ENCODE measurements at places on chromosomes 1 and 21.
A peak's percentile ranks its signal among the peaks of the same experiment; 100 is the strongest.

DNA sequence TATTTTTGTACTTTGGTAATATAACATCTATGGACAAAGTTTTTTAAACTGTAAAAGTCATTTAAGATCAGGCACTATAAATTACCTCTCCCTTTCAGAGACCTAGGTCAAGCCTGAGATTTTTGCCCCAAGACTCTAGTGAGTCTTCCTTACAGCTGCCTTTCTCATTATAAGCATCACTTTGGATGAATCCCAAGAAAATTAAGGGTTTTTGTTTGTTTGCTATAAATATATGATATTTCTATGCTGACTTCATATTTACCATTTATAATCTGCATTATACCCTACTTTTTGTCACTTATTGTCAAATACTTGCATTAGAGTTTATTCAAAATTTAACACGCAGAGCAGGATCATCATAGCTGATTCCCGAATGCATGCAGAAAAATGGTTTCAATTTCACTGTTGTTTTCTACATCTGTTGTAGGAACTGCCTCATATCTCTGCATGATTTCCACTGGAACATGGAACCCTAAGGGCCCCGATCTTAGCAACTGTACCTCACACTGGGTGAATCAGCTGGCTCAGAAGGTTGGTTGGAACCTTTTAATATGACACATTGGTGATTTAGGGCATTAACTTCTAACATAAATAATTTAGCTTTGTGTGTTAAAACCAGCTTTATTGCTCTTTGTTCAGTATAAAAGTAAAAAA lies 150.0 kb downstream of the ADGRL2 start:
- no peak for DNase-seq

DNA sequence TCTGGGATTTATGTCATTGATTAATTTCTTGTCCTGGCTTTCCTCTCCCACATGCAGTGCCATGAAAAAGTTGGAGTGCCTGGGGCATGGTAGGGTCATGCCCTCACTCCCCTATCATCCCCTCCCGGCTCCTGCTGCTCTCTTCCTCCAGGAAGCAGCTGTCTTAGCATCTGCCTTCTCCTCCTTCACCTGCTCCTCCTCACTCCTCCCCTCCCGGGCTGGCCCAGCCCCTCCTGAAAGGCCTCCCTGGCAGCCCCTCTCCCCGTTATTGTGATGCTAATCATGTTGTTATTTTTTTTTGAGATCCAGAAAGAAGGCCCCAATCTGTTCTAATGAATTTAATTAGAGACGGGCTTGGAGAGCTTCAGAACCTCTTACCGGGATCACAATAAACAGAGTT lies 36.3 kb upstream of the NFASC start:
- no peak for DNase-seq

- no peak for DNase-seq
These were observed 2.9 kb downstream of the CRYZ start for GRCh38 chr1:74729741-74730478.

DNA sequence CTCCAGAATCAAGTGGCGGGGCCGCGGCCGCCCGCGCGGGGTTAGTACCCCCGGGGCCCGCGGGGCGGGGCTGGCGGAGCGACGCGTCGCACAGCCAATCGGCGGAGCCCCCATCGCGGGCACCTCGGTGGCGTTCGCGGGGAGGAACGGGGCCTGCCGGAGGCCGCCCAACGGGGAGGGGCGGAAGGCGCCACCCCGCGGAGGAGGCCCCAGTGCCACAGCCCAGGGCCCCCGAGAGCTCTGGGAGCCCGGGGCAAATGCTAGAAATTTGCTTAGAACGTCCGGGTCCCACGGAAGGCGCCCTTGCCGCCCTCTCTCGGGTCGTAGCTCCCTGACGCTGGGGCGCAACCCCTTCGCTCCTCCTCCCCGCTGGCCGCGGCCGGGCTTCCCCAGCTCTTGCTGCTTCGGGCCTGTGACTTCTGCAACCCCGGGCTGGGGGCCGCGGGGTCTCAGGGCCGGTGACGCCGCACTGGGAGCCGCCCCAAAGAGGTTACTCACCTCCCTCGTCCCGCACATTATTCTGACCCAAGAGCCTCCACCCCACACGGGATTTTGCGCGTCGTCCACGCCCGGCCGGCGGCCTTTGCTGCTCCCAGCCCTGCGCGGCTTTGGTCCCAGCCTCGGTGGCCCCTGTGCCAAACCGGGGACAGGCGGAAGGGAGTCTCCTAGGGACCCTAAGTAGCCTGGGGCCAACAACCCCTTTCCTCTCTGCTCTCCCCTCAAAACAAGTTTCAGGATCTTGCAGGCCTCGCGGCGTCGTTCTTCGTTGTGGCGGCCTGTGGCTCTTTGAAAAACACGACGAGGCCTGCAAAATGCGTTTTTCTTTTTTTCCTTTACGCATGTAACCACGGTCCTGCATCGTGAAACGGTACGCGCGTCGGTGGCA lies at the start of gene RUNX3:
TSS of gene RUNX3 (minus strand) at position 17 of the 886 bp plus-strand sequence. CDS start 408 bp downstream, outside the sequence.
- peak; percentile 81 for DNase-seq

- DNase-seq, result no peak
These were observed 410.7 kb downstream of the SMYD3 start for GRCh38 chr1:246096356-246096755.

DNA sequence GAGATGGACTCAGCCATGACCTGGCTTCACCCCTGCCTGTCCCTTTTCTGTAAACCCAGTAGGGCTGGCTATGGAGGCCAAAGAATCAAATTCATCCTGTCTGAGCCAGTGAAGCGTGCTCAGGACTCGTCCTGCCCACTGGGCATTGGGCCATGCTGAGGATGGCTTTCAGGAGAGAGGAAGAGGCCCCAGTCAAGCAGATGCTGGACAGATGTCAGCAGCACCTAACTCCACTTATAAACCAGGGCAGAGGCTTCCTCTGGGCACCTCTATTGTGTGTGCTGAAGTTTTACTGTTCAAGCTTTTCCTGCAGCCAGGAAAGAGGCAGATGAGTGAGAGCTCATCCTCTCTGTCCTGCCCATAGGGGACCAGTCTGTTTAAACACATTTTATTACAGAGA lies 97.4 kb upstream of the GCLM start:
- DNase-seq, result no peak

DNA sequence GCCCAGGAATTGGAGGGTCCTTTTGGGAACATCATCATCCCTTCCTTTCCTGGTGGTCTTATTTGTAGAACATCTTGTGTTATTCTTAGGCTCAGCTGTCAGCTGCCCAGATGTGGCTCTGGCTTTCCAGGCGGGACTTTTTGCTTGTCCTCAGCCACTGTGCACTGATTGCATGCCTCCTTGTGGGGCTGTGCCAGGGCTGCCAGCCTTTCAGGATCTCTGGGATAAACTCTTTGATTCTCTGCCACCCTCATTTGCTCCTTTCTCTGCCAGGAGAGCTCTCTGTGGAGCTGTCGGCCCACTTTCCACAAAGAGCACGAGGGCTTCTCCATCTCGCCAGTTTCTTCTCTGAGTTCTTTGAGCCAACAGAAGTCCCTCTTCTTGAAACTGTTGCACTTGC lies 63.1 kb downstream of the PTPRU start:
- no peak for DNase-seq

DNA sequence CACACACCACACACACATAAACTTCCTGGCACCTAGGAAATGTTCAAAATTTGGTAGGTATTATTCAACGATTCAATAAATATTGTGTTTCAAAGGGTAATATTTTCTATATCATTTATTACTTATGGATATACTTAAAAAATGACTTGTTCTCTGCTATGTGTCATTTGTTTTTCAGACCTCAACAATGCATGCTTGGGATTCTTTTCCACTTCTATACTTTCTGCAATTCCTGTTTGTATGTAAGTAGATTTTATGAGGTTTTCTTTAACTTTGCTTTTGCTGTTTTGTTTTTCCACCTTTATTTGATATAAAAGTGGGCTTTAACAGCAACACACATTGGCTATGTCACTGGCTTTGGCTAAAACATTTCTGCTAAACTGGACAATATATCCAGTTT lies 3.5 kb downstream of the CEP170 start:
- no peak for DNase-seq

GRCh38 chr1:205477759-205478247 lies 22.0 kb upstream of the BLACAT1 start:
- peak; percentile 73 for DNase-seq

DNA sequence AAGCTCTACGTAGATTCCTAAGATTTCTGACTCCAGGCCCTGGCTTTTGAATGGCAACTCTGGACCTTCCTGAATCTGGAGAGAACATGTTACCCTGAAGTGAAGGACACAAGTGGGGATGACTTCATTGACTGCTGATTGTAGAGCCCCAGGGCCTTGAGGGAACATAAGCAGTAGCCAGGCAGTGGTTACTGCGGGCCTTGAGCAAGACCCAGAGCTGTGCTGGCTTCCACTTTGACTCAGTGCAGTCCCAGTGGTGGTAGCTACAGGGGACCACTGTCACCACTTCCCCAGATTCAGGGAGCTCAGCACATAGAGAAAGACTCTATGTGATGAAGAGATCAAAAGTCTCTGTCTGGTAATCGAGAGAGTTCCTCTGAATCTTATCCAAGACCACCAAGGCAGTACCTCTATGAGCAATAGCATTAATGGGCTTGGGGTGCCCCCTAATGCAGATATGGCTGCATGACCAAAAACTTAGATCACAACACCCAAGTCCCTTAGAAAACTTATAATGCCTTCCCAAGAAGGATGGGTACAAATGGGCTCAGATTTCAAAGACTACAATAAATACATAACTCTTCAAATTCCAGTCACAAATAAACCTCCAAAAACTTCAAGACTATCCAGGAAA lies 1278.3 kb downstream of the AMY1C start:
- DNase-seq, result no peak

DNA sequence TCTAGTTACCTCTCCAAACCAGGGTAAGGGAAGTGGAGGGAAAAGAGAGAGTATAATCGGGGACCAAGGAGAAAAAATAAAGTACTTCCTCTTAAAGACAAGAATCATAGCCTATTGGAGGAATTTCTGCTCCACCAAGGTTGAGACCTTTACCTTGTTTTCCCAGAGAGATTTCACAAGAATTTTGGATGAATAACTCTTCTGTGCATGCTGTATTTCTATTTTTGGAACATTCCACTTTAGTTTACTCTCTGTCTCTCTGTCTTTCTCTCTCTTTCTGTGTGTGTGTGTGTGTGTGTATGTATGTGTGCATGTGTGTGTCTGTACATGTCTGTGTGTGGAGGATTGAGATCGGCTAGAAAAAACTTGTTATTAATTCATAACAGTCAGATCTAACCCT lies 318.4 kb upstream of the RGS18 start:
- no peak for DNase-seq

GRCh38 chr1:239858529-239858928 lies 233.2 kb upstream of the FMN2 start:
- no peak for DNase-seq

GRCh38 chr1:24203404-24203803 lies 16.3 kb upstream of the IFNLR1 start:
- no peak for DNase-seq

GRCh38 chr1:222904451-222904850 lies 89.6 kb downstream of the DISP1 start:
- DNase-seq, result no peak

- no peak for DNase-seq
These were observed 36.9 kb downstream of the SIM2 start for GRCh38 chr21:36735724-36736320.

- no peak for DNase-seq
These were observed at the start of gene HTR1D for GRCh38 chr1:23217421-23218115. Gene HTR1D, minus strand, starts transcription at chr1:23217502. Its CDS starts 23,283 bp downstream, at chr1:23194219.

DNA sequence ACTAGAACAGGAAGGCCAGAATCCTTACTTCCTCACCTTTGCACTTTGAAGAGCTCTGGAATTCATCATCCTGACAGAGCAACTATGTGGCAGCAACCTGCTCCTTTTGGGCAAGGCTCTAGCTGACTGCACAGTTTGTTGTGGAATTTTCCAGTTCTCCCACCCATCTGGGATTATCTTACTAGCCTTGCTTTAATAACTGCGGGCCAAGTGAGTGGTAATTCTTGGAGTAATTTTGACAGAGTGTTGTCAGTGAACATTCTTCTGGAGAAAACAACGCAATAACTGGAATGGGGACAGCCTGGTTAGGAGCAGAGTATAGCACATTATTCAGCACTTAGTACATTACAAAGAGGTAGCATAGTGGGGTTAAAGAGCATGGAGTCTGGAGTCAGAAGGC lies 75.3 kb downstream of the NTMT2 start:
- no peak for DNase-seq

DNA sequence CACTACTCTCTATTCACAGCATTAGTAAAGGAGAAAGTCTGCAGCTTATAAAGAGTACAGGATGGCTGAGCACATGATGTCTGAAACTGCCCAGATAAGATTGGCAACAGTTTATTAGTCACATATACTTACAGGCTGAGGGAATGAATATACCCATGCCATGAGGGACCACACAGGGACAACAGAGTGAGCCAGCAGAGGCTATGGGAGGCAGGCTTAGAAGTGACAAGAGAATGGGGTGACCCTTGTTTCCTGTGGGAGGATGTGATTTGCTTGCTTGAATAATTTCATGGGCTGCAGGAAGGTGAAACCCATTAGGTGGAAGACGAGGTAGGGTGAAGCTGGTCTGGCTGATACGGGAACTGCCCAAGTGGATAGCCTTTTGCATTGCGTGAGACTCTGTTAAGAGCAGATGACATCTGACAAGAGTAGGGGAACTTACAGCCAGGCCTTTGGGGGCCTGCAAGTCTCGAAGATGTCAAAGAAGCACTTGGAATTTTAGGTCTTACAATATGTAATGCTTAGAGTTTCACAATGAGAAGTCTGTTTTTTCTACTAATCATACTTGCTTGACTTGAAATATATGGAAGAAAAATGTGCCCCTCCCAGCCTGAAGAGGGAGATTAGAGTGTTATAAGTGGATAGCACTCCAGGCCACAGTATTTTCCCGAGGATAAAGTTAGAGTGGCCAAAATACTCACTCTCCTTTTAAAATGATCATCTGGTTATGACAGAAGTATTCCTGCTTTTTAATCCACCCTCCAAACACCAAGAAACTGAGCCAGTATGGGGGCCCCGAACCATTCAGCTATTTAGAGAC lies 34.6 kb upstream of the TNFSF4 start:
- DNase-seq, result no peak

GRCh38 chr1:6489383-6489765 lies 2.1 kb downstream of the PLEKHG5 start:
- DNase-seq, result no peak

GRCh38 chr1:2638466-2639115 lies 5.8 kb upstream of the MMEL1 start:
- no peak for DNase-seq

DNA sequence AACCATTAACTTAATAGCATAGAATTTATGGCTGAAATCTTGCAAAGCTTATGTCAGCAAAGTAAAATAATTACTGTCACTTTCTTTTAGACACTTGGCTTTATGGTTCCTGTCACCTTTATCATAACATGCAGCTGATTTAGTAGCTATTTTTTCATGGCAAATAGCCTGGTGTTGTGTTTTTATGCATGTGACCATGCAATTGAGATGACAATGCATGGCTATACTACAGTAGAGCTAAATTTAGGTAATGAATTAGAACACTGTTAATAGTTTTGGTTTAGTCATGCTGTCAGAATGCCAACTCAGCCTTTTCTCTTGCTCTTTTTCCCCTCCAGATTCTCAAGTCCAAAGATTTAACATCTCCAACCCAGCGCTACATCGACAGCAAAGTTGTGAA lies 88.6 kb downstream of the TGFB2 start:
- DNase-seq, result no peak
